Cardiac muscle cell (in vitro differentiated cells and primary cell): ENCODE measurements at places on chromosomes 7 and 10. TPM values are rescaled to one million over a fixed set of nuclear protein-coding genes. Genes with fewer than 3 reads are reported as not detected.

The HTRA1 gene
- total RNA-seq = 139 and 154 TPM in 2 replicates

The PIP gene
- not detected in 2 replicates for total RNA-seq

The ATP5MK gene
- 81.4 and 282 TPM in 2 replicates for total RNA-seq

The HABP2 gene
- not detected in 2 replicates for total RNA-seq

The GLRX3 gene
- 71.3 and 86.3 TPM in 2 replicates for total RNA-seq

The UCN3 gene
- not detected in 2 replicates for total RNA-seq

The CLRN3 gene
- not detected in 2 replicates for total RNA-seq

The OR13A1 gene
- 0.15 TPM in 1 of 2 replicates, not detected in the other for total RNA-seq

The FAM25G gene
- not detected in 2 replicates for total RNA-seq

GRCh38 chr7:99469381-99470065 is 3.2 kb upstream of the ZNF789 start:
- no peak for DNase-seq

GRCh38 chr7:157691586-157692459 is 355.0 kb downstream of the DNAJB6 start:
- DNase-seq = no peak

GRCh38 chr7:80134536-80135308 is at the start of gene GNAI1:
GNAI1 (plus strand) TSS chr7:80134831; CDS start chr7:80135161, 330 bp downstream.
- peak; percentile 87 for DNase-seq

DNA sequence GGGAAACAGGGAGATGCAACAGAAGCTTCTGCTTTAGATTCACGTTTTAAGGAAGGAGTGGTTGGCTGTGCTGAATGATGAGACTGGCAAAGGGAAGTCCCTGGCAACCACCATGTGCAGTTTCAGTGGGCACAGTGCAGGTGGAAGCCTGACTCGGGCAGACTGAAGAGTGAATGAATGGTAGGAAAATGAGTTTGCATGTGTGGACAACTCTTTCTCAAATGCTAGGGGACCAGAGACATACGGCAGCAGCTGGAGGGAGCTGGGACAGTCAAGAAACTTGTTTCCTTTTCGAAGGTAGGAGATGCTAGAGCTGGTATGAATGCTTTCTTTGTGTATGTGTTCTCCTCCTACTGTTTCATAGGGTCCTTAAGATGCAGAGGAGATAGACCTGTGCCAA is 29.0 kb downstream of the PODXL start:
- DNase-seq = no peak

- DNase-seq = peak; percentile 13
Measured at GRCh38 chr10:75295868-75296441, 60.2 kb upstream of the COMTD1 start.

DNA sequence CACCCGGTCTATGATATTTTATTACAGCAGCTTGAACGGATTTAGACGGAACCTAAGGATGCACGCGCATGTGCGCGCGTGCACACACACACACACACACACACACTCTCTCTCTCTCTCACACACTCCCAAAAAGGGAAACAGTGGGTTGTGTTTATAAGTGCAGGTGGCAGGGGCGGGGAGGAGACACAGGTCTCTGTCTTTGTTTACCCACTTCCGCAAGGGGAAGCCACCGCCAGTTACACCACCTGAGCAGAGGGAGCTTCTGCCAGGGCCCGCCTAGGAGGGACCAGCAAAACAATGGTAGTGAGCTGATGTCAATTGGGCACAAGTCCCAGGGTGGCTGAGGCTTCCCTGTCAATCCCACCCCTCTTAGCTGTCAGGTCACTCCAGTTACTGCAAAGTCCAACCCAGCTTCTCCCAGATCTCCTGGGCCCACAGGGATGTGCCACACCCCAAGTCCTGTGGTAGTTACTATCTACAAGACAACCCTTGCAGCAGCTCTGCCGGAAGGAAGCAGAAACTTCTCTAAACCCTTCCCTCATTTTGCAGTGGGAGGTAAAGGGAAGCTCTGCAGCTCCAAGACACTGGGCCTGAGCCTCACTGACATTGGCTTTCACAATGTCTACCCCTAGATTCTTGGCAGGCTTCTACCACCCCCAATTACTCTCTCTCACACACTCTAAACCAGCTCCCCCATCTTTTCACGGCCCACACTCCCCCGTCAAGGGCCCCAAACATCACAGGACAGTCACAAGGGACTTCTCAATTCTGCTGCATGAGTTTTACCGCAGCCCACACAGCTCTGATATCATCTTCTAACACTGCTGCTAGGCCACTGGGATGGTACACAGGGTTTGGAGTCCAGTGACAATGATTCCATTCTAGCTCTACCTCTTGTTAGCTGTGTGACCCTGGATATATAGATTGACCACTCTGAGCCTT is 17.6 kb downstream of the ANXA11 start:
- no peak for DNase-seq

DNA sequence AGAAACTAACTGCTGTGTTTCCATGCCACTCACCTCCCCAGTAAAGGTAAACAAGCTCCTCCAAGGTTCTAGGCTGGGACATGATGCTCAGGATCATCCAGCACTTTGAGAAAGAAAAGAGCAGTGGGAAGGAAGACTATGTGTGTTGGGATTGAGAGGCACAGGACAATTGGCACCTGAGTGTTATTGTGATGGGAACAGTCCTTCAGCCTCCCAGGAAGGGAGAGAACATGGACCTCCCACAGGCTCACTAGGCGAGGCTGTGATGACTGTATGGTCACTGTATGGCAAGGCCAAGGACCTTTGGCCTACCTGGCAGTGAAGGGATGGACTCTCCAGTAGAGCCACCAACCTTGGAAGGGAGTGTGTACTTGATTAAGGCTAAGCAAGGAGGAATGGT is 123.2 kb upstream of the UNC5B start:
- DNase-seq = no peak

- no peak for DNase-seq
Measured at GRCh38 chr7:128259131-128260061, 18.3 kb downstream of the LEP start.

DNA sequence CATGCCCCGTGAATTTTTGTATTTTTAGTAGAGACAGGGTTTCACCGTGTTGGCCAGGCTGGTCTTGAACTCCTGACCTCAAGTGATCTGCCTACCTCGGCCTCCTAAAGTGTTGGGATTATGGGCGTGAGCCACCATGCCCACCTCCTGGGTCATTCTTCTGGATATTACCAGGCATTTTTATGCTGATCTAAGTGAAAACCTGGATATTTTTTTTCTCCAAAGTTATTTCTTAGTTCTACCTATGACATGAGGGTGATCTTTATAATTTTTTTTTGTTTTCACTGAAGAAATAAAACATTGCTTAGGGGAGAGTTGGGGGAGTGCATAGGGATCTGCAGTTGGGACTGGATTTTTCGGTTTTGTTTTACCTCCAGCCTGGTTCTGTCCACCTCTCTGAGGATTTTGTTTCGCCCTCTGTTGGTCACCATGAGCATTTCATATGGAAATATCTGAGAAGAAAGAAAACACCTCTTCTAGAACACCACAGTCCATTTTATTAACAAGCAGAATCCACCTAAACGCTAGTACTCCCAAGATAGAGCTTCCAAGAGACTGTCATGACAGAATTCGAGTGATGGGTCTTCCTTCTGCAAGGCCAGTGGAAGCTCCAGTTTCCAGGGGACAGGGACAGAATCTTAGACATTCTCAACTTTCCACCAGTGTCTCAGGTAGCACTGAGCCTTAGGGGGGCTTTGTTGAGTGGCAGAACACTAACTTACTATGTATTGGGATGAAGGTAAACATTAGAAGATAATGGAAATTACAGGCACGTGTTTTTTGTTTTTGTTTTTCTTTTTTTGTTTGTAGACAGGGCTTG is 33.4 kb upstream of the AFAP1L2 start:
- DNase-seq = no peak

- no peak for DNase-seq
Measured at GRCh38 chr10:101478956-101479355, 109.1 kb downstream of the POLL start.

DNA sequence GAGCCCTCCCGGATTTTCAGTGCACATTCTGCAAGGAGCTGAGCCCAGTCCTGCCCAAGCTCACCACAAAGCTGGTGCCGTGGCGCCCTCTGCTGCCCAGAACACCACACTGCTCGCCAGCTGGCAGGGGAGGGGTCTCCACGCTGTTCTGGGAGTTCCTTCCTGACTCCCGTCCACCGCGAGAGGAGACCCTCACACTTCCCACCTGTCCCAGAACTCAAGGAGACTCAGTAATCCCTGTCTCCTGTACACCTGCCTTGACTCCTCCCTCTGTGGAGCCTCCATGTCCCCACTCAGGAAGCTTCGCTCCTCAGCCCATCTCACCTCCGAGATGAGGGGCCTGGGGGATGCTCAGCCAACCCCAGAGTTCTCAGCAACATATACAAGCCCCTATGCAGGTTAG is 11.3 kb downstream of the C10orf105 start:
- DNase-seq = peak; percentile 53

DNA sequence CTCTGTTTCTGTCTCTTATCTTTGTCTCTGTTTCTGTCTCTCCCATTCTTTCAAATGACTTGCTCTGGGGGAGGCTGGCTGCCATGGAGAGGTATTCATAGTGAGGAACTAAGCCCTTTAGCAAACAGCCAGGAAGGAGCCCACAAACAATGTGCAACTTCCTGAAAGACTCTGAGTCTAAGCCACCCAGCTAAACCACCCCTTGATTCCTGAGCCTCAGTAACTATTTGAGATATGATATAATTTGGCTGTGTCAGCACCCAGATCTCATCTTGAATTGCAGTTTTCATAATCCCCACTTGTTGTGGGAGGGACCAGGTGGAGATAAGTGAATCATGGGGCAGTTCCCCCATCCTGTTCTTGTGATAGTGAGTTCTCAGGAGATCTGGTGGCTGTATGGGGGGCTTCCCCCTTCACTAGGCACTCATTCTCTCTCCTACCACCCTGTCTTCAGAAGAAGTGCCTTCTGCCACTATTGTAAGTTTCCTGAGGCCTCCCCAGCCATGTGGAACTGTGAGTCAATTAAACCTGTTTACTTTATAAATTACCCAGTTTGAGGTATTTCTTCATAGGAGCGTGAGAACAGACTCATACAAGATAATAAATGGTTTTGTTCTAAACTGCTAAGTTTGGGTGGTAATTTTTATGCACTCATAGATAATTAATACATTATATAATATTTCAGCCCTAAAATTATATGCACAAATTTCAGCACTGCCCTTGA is 121.2 kb upstream of the FOXP2 start:
- peak; percentile 24 for DNase-seq

- peak; percentile 86 for DNase-seq
Measured at GRCh38 chr7:137592232-137592896, 248.8 kb upstream of the PTN start.

- peak; percentile 60 for DNase-seq
Measured at GRCh38 chr10:92291921-92292845, 1.2 kb downstream of the MARCHF5 start.

GRCh38 chr10:2981361-2981801 is 86.0 kb upstream of the PFKP start:
- DNase-seq = no peak

DNA sequence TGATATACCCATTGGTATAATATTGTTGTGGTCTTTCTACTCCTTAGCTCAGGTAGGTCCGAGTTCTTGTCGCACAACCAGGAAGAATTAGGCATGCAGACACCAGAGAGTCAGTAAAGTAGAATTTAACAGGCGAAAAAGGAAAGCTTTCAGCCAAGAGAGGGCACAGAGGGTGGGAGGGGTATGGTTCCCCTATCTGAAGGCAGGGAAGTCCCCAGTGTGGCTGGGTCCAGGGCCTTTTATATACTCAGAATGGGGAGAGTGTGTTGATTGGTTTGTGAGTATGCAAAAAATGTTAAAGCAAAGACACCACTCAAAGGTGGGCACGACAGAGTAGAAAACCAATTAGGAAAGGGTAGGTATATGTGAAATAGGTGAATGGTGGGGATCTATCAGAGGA is 53.9 kb downstream of the IMMP2L start:
- DNase-seq = no peak

GRCh38 chr7:38781991-38782390 is 127.0 kb downstream of the VPS41 start:
- no peak for DNase-seq

- DNase-seq = no peak
Measured at GRCh38 chr10:115909962-115910731, 362.9 kb downstream of the GFRA1 start.

DNA sequence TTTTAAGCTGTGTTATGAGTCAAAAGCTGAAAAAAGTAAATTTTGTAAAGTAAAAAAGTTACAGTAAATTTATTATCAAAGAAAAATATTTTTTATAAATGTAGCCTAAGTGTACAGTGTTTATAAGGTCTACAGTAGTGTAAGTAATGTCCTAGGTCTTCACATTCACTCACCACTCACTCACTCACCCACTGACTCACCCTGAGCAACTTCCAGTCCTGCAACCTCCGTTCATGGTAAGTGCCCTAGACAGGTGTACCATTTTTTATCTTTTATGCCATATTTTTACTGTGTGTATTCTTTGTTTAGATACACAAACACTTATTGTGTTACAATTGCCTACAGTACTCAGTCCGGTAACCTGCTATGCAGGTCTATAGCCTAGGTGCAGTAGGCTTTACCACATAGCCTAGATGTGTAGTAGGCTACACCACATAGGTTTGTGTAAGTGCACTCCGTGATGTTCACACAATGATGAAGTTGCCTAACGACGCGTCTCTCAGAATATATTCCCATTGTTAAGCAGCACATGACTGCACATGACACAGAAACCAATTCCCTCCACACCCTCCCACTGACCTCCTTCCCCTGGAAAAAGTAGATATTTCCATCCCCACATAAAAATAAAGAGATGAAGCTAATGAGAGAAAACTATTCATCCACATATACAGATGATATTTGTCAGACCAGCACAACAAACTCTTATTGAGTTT is 44.8 kb upstream of the FGL2 start:
- DNase-seq = no peak
